ENCODE measurements at places on chromosomes 6 and 20.

GRCh38 chr6:90811596-90812226 lies 224.8 kb upstream of the MAP3K7 start:
- no peaks in the 10 kb centered on the region for H3K36me3 ChIP-seq
- no peak for DNase-seq
- no peaks in the 10 kb centered on the region for H3K4me1 ChIP-seq
- peaks cover 2% of the 10 kb centered on the region for H3K27me3 ChIP-seq
- no peak overlapping the region for H3K4me3 ChIP-seq
- no peak overlapping the region for H3K27ac ChIP-seq

DNA sequence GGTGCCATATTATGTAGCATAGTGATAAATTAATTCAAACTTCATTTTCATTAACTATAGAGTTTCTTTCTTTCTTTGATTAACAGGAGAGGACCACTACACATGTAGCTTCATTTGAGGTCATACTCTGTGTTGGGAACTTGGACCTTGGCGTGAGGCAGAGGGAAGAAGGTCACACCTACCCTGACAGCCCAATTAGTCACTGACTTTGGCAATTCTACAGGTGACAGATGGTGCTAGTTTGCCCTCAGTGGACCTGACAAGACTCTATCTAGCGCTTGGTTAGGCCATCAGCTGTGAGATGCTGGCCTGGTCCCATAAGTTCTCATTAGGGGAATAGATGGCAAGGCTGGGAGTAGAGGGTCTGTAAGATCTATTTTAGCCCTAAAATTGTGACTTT lies 14.2 kb downstream of the SLX4IP start:
- H3K27me3 ChIP-seq: no peaks in the 10 kb centered on the region
- no peak overlapping the region for H3K27ac ChIP-seq
- peaks cover 5% of the 10 kb centered on the region for H3K4me1 ChIP-seq

DNA sequence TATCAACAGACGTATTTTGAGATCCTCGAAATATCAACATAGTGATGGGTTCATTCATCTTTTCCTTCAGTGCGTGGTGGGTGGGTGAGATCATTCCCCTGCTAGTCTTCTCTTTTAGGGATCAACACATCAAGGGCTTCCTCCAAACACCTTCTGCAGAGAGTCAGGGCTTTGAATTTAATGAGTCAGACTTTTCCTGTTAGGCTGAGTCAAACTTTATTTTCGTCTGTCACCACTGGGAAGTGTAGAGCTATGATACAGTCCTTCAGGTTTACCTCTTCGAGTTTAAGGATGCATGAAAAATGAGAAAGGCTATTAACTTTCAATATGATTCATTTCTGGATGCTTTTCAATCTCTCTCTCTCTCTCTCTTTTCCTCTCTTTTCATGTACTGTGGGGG lies 189.1 kb downstream of the BMP2 start:
- H3K27me3 ChIP-seq: no peaks in the 10 kb centered on the region
- peaks cover 2% of the 10 kb centered on the region for H3K4me1 ChIP-seq
- no peak overlapping the region for H3K4me3 ChIP-seq
- no peak overlapping the region for H3K27ac ChIP-seq

DNA sequence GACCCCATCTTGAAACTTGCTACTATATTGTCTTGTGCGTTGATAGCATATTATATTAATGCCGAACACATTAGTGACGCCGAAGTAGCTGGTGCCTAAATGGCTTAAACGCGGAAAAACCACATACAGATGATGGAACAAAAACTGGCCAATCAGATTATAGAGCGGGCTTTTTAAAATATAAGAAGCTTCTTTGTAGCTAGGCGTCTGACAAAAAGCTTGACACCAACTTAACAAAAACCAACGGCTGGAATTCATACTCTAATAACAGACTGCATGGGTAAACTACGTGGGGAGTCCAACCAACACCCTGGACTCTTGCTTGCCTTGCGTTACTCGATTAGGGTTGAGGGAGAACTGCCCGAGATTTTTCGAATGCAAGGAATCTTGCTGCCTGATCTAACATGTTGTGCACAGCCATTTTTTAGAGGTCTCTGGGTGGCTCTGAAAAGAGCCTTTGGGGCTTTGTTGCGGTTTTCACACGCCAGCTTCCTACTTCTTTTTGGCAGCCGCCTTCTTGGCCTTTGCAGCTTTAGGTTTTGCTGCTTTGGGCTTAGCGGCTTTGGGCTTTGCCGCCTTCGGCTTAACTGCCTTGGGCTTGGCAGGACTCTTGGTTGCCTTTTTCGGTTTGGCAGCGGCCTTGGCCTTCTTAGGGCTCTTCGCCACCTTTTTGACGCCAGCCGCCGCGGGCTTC lies 45.7 kb downstream of the OR2B2 start:
- peak overlapping the region; percentile 88 for H3K27ac ChIP-seq
- no peak for DNase-seq
- H3K27me3 ChIP-seq: no peaks in the 10 kb centered on the region
- H3K4me3 ChIP-seq: peak overlapping the region; percentile 79
- peaks cover 40% of the 10 kb centered on the region for H3K4me1 ChIP-seq

- peaks cover 30% of the 10 kb centered on the region for H3K27me3 ChIP-seq
- H3K27ac ChIP-seq: no peak overlapping the region
Observed at GRCh38 chr20:6178537-6178936, 55.7 kb upstream of the FERMT1 start.

DNA sequence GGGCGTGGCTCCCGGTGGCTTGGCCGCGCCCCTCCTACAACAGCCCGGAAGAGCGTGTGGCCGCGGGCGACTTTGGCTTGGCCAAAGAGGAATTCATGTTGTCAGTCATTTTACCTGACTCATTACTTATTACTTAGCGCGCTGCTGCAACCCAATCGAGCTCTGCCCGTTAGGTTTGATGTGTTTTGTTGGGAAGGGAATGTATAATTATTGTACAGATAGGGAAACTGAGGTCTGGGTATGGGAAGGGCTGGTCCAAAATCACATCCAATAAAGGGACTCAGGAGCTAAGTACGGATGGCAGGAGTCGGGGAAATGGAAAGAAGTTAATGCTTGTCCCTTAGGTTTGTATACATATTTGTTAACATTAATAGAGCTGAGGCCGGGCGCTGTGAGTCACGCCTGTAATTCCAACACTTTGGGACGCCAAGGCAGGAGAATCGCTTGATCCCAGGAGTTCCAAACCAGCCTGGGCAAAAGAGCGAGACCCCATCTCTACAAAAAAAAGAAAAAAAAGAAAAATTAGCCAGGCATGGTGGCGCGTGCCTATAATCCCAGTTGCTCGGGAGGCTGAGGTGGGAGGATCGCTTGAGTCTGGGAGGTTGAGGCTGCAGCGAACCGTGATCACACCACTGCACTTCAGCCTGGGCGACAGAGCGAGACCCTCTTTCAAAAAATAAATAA lies 639 bp upstream of the ZNF335 start:
- H3K4me1 ChIP-seq: peaks cover 16% of the 10 kb centered on the region
- peaks cover 5% of the 10 kb centered on the region for H3K27me3 ChIP-seq
- H3K27ac ChIP-seq: peak overlapping the region; percentile 100
- H3K4me3 ChIP-seq: peak overlapping the region; percentile 75

GRCh38 chr6:82217018-82217586 lies 30.4 kb downstream of the IBTK start:
- H3K27me3 ChIP-seq: no peaks in the 10 kb centered on the region
- DNase-seq: no peak
- H3K4me1 ChIP-seq: no peaks in the 10 kb centered on the region
- peaks cover 38% of the 10 kb centered on the region for H3K36me3 ChIP-seq

DNA sequence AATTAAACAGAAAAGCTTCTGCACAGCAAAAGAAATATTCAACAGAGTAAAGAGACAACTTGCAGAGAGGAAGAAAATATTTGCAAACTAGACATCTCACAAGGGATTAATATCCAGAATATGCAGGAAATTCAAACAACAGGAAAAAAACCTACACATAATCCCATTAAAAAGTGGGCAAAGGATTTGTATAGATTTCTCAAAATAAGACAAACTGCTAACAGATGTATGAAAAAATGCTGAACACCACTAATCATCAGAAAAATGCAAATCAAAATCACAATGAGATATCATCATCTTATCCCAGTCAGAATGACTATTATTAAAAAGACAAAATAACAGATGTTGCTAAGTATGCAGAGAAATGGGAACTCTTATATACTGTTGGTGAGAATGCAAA lies 129.6 kb downstream of the SYNDIG1 start:
- H3K36me3 ChIP-seq: no peaks in the 10 kb centered on the region
- H3K4me3 ChIP-seq: no peak overlapping the region
- no peak overlapping the region for H3K27ac ChIP-seq
- no peak for DNase-seq
- H3K27me3 ChIP-seq: peaks cover 6% of the 10 kb centered on the region
- no peaks in the 10 kb centered on the region for H3K4me1 ChIP-seq

- H3K4me1 ChIP-seq: no peaks in the 10 kb centered on the region
- DNase-seq: no peak
Observed at GRCh38 chr20:61773926-61774587, 291.6 kb downstream of the TAF4 start.

- DNase-seq: no peak
- H3K27ac ChIP-seq: no peak overlapping the region
- H3K4me3 ChIP-seq: no peak overlapping the region
- H3K4me1 ChIP-seq: no peaks in the 10 kb centered on the region
- H3K27me3 ChIP-seq: peaks cover 10% of the 10 kb centered on the region
Observed at GRCh38 chr6:149459761-149460160, 25.1 kb downstream of the ZC3H12D start.

DNA sequence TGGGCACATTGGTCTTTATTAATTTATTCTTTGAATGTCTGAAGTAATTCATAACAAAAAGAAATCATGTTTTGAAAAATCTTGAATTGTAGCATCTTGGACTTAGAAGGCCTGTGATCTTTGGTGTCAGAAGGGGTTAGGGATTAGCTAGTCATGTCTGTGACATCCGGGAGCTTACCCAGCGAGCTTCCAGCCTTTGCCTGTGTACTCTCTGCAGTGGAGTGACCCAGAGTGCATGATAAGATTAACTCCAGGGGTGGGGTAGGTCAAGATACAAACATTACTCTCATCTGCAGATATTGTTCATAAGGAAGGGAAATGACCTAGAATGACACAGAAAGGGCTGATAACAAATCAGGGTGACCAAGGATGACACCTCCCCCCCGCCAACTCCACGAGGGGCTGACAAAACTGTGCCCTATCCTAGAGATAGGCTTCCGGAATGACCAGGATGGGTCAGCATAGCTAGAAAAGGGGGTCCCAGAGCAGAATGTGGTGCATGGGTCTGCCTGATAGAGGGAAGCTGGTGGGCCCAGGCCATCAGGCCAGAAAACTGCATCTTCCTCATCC lies 56.6 kb upstream of the BLCAP start:
- H3K27ac ChIP-seq: no peak overlapping the region
- DNase-seq: no peak
- H3K36me3 ChIP-seq: no peaks in the 10 kb centered on the region
- H3K4me1 ChIP-seq: no peaks in the 10 kb centered on the region

- no peaks in the 10 kb centered on the region for H3K36me3 ChIP-seq
- no peak overlapping the region for H3K27ac ChIP-seq
- no peak for DNase-seq
- no peak overlapping the region for H3K4me3 ChIP-seq
- H3K27me3 ChIP-seq: no peaks in the 10 kb centered on the region
Observed at GRCh38 chr6:37078814-37079213, 73.4 kb downstream of the FGD2 start.

GRCh38 chr20:12289465-12289864 lies 371.8 kb downstream of the BTBD3 start:
- H3K4me1 ChIP-seq: peaks cover 22% of the 10 kb centered on the region
- no peak overlapping the region for H3K4me3 ChIP-seq
- no peak overlapping the region for H3K27ac ChIP-seq

- peaks cover 3% of the 10 kb centered on the region for H3K4me1 ChIP-seq
- no peak overlapping the region for H3K4me3 ChIP-seq
- no peak overlapping the region for H3K27ac ChIP-seq
Observed at GRCh38 chr6:13338038-13338437, 9.7 kb upstream of the TBC1D7 start.

- no peak overlapping the region for H3K4me3 ChIP-seq
- DNase-seq: no peak
- peaks cover 2% of the 10 kb centered on the region for H3K36me3 ChIP-seq
- H3K4me1 ChIP-seq: peaks cover 7% of the 10 kb centered on the region
Observed at GRCh38 chr6:137623293-137623692, 129.1 kb upstream of the OLIG3 start.

- peaks cover 12% of the 10 kb centered on the region for H3K36me3 ChIP-seq
- H3K4me1 ChIP-seq: peaks cover 14% of the 10 kb centered on the region
- no peak overlapping the region for H3K4me3 ChIP-seq
- DNase-seq: no peak
Observed at GRCh38 chr6:109024368-109024767, 70.3 kb downstream of the SESN1 start.

All from mesothelial cell of epicardium (in vitro differentiated cells).